ENCODE measurements at places on chromosomes 4 and X.

GRCh38 chr4:137949746-137950145 is 292.4 kb downstream of the SLC7A11 start:
- no peak for DNase-seq

DNA sequence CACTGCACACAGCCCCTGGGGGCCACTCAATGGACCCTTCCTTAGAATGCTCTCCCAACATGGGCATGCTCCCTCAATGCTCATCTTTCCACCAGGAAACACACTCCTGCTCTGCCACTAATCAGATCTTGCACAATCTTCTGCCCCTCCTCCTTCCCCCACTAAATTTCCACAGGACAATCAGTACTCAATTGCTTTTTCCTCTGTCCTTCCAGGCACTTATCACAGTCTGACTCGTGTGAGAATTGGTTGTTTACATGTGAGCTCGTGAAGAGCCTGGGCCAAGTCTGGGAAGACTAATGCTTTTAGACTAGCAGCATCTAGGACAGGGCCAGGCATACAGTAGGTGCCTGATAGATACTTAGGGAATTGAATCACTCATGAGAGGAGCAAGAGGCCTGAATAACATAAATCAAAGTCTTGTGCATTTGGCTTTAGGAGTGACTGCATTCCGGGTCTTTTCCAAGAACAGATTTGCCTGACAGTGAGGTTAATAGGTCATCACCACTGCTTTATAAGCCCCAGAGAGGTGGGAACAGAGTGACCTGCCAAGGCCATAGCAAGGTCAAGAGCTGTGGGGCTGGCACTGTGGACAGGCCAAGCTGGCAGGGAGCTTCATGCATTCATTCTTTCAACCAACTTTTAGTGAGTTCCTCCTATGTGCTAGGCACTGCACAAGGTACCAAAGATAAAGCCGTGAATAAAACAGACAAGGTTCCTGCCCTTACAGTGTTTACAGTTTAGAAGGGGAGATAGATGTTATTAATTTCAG is 55.0 kb downstream of the PRPS1 start:
- DNase-seq: no peak

DNA sequence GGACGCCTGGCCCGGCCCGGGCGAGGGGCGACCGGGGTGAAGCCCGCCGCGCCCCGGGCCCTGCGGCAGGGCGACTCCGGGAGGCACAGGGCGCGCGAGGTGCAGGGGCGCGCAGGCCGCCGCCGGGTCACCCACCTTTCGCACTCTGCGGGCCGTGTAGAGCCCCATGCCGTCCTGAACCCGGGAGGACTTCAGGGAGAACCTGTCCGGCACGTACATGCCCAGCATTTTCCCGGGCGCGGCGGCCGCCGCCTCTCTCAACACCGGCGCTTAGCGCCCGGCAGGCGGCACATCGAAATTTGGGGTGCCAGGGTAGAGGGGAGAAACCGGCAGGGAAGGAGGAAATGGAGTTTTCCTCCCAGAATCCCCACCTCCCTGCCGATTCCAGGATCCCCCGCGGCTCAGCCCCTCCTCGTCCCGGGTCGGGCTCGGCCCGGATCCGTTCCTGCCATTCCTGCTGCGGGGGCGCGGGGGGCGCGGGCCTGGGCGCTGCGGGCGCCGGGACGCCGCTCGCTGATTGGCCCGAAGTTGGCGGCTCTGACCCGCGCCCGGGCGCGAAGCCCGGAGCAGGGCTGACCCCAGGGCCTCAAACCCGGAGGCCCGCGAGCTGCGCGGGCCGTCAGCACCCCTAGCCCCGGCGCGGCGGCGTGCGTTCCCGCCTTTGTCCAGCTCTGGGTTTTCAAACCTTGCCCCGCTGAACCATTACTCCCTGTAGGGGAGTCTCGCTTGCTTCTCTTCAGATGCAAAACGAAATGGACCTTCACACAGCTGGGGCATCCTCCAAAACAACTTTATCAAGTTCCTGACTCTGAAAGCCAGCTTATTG is at the start of gene PRDM5:
Gene PRDM5 (minus strand): TSS at position 346 of the 826 bp plus-strand sequence. CDS start 118 bp downstream, at position 228.
- peak; percentile 6 for DNase-seq

GRCh38 chrX:104854790-104855340 is 288.9 kb downstream of the IL1RAPL2 start:
- DNase-seq: no peak

DNA sequence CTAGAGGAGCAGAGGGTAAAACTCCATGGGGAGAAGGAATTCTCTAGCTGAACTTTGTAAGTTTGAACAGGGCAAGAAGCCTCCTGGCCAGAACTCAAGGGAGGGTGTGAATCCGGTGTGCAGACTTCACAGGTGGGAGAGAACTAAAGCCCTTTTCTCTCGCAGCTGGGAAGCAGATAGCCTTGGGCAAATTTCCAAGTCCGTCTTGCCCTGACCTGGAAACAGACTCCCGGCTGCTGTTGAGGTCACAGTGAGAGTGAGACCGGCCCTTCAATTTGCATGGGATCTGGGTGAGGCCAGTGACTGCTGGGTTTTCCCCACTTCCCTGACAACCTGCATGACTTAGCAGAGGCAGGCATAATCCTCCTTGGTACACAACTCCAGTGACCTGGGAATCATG is 94.5 kb upstream of the ZNF827 start:
- no peak for DNase-seq

GRCh38 chrX:3962511-3963311 is 249.3 kb upstream of the PRKX start:
- no peak for DNase-seq

DNA sequence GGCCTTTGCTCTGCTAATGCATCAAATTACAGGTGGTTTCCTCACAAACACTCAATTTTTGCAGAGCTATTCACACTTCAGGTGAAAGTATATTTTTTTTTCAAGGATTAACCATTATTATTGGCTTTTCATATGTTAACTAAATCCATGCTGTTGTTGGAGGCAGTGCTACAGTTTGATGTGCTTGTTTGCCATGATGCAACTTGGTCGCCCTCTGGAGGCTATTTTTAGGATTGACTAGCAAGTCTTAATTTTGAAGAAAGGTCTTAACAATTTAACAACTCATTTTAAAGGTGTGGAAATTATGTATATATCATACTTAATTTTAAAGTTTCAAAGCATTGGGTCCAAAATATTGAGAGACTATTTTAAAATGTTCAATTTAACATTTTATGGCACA is 168.8 kb upstream of the FAM47A start:
- DNase-seq: no peak

DNA sequence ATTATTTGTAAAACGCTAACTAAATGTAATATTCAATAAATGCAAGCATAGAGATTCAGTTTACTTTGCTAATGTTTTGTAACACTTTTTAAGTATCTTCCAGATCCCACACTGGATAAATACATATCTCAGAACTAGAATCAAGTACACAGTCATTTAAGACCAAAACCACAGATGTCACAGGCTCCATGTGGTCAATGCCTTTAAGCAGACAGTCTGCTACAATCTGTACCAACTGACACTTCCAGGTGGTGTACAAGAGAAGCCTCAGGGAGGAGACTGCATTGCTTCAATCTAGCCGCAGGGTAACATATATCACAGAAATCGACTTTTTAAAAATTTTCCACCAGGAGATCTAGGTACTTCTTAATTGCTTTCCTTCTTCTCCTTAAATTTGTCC is 229.6 kb upstream of the DIAPH2 start:
- DNase-seq: no peak

- DNase-seq: no peak
Observed at GRCh38 chr4:181685911-181686310, 557.3 kb upstream of the TENM3 start.

- no peak for DNase-seq
Observed at GRCh38 chr4:26687728-26688127, 103.8 kb downstream of the TBC1D19 start.

Data from effector CD8-positive, alpha-beta T cell (primary cell).